ENCODE measurements at places on chromosomes 11 and 22.

DNA sequence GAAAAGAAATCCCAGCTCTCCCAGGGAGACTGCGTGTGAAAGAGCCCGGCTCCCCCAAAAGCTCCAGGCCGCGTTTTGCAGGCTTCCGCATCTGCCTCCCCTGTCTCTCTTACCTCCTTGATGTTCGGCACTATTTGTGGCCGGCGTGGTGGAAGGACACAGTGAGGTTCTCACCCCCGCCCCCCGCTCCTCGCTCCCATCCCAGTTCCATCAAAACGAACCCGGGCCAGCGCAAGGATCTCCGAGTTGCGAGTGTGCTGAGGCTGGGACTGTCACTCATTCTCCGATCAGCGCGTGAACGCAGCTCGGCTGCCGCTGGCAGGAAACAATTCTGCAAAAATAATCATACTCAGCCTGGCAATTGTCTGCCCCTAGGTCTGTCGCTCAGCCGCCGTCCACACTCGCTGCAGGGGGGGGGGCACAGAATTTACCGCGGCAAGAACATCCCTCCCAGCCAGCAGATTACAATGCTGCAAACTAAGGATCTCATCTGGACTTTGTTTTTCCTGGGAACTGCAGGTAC, at the start of gene NCAM1:
Gene NCAM1, plus strand, starts transcription at position 275 of the 523 bp plus-strand sequence.
- DNase-seq = peak; percentile 49

DNA sequence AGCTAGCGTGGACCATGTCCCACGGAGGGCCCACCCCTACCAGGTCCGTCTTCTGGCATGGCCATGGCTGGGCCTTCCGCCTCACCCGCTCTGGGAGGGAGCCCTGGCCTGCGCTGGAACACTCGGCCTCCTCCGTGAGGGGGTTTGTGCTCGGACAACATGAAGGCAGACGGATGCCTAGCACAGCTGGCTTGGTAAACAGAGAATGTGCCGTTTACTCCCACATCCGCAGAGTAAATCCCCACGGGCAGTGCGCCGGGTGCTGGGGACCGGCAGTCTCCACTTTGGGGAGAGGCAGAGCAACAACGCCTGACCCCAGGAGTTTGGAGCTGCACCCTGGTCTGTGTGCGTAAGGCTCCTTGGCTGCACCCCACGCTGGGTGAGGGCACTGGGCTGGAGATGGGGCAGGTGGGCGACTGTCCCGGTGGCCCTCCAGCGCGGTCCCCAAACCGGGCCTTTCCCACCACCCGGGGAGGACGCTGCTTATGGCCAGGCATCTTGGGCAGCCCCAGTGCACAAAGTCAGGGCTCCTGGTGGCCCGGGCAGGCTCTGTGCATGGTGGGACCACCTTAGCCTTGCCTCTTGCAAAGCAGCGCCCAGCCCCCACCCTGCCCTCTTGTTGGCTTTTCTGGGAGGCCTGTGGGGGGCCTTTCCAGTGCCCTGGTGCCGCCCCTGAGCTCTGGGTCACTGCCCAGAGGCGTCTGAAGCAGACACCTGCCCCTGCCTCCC, 30.7 kb upstream of the MUC5AC start:
- no peak for DNase-seq

GRCh38 chr11:19753451-19754106, 40.9 kb downstream of the NAV2 start:
- DNase-seq = peak; percentile 34

- no peak for DNase-seq
Observed at GRCh38 chr11:116927163-116927974, 89.9 kb upstream of the APOA1 start.

DNA sequence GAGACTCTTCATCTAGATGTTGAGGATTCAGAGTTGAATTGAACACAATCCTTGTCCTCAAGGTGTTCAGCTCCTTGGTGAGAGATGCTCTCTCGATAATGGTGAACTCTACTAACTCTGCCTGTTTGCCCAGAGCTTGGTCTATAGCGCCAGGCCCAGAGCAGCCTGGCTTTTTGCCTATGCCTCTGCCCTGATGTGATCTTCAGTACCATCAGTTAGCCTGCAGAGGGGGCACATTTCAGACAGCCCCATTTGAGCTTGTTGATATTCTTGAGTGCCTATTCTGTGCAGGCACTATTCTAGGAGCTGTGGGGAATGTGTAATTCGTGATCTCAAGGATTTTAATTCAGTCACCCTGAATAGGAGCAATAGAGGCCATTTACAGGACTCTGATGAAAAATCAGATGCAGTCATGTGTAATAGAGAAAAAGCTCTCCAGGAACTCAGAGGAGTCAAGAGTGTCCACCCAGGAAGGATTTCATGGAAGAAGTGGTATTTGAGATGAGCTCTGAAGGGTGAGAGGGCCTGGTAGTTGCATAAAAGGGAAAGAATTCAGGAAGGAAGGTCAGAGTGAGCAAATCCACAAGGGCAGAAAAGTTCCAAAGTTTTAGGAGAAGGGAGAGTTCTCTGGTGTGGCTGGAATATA, 19.3 kb downstream of the GTPBP1 start:
- peak; percentile 10 for DNase-seq

- DNase-seq = no peak
Observed at GRCh38 chr11:116500947-116501602, 271.7 kb downstream of the BUD13 start.

GRCh38 chr11:5722622-5723021, 13.6 kb upstream of the OR56B1 start:
- DNase-seq = no peak

- no peak for DNase-seq
Observed at GRCh38 chr11:28736256-28736655, 628.1 kb downstream of the METTL15 start.

DNA sequence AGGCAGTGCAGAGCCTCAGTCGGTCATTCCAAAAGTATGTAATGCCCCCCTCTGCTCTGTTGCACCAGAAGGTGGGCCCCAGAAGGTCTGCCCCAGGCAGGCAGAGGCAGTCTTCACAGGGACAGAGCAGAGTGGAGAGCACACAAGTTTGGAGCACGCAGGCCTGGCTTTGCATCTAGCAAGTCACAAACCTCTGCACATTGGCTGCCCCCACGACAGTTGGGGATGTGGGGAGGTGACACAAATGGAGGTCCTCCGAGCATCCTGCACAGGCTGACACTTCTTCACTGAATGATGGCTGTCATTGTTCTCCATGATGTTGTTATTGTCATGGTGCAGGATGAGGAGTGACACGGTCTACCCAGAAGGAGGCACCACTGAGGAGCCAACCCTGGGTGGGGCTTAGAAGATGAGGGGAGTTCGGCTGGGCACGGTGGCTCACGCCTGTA, 11.9 kb downstream of the TOM1 start:
- no peak for DNase-seq

DNA sequence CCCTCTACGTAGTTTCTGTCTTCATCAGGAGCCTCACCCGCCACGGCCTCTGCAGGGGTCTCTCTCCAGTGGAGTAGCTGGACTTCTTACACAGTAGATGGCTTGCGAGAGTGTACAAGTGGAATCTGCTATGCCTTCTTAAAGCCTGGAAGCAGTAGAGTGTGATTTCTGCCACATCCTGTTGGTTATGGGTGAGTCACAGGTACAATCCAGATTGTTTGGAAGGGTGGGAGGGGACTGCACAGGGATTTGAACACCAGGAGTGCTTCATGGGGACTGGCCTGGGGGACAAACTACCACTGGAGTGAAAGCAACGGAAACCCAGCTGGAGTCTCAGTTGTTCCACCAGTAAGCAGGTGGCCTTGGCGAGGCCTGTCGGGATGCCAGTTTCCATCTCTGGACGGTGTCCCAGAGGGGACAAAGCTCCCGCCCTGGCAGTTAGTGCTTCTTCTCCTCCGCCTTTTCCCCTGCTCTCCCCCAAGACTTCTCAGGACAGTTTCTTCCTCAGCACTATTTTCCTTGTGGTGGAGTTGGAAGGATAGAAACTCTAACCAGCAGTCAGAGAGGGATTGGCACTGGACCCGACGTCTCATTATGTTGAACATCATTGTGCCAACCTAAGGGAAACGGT, 85.0 kb upstream of the RCN1 start:
- no peak for DNase-seq

GRCh38 chr22:45210174-45210573, 30.5 kb downstream of the KIAA0930 start:
- DNase-seq = no peak

GRCh38 chr11:1969035-1969434, 21.9 kb downstream of the MRPL23 start:
- no peak for DNase-seq

GRCh38 chr22:36234919-36235318, 4.4 kb downstream of the APOL2 start:
- no peak for DNase-seq

GRCh38 chr11:64996710-64997380, at the start of gene BATF2:
Gene BATF2 (minus strand): TSS chr11:64996971. CDS start chr11:64996914, 57 bp downstream.
- DNase-seq = peak; percentile 87

- DNase-seq = no peak
Observed at GRCh38 chr11:118224511-118225188, at the start of gene JAML. Gene JAML (minus strand): TSS chr11:118225011. CDS start chr11:118214866, 10,145 bp downstream.

- no peak for DNase-seq
Observed at GRCh38 chr11:80569832-80570231, 1129.0 kb upstream of the TENM4 start.

DNA sequence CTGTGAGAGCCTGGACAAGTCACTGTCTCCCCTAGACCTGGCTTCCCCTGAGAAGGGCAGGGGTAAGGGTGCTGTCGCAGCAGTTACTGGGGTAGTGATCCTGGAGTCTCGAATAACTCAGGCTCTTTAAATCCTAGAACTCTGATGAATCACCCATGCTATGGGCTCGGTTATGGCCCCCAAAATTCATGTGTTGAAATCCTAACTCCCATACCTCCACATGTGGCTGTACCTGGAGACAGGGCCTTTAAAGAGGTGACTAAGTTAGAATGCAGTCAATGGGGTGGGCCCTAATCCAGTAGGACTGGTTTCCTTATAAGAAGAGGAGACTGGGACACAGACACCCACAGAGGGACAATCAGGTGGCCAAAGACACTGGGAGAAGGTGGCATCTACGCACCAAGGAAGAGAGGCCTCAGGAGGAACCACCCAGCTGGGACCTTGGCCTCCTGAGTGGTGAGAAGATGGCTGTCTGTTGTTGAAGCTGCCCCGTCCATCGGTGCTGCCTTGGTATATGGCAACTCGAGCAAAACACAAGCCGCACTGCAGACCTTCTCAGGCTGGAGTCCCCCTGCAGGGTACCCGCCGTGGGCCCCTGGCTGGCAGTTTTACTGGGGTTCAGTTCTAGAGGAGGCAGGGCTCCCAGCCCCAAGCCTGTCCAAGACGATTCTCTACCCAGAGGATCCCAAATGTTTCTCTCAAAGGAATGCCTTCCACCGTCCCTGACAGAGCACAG, 48.8 kb upstream of the SHISAL1 start:
- DNase-seq = peak; percentile 16

- no peak for DNase-seq
Observed at GRCh38 chr11:83982825-83983224, 696.7 kb upstream of the CCDC90B start.

DNA sequence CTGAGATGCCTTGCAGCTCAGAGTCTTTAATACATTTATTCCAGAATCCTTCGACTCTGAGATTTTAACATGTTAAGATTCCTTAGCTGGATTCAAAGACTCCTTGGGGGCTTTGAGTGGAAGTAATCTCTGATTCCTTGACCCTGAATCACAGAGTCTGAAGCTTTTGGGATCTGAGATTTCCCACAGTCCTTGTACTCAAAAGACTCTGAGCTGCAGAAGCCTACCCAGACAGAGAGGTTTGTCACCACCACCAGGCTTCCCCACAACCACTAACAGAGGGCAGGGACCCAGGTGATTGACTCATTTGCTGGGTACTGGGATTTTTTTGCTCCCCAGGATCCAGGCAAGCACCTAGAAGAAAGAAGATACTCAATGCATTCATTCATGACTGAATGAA, 1.4 kb upstream of the SERPINH1 start:
- DNase-seq = no peak

DNA sequence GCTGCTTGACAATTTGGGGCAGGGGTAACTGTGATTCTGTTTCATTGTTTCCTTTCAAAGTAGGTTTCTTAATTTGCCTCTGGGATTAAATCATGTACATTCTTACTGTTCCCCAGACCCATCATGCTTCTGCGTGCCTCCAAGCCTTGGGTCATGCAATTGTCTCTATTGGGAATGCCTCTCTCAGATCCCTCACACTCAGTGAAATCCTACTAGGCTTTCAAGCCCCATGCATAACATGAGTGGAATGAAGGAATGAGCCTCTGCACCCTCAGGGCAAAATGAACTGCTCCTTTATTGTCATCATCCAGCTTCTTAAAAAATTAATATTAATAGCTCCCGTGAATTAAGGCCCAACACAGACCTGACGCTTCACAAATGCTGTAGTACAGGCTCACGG, 381.7 kb downstream of the TENM4 start:
- DNase-seq = no peak

- no peak for DNase-seq
Observed at GRCh38 chr11:73734993-73735392, 25.9 kb downstream of the RAB6A start.

DNA sequence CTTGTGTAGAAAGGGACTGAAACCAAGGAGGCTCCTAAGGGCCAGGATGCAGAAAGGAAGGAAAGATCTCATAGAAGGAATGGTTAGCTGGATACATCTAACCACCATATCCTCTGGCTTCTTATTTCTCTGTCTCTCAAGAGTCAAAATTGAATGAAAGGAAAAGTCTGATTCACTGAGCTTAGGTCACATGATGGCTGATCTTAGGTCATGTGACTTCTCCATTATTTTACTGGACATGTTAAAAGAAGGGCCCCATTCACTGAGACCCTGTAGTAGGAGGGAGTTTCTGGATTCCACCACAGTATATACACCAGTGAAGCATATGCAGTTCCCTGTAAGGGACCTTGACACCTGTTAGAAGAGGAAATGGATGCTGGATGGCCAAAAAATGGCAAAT, 516.6 kb downstream of the NELL1 start:
- no peak for DNase-seq

DNA sequence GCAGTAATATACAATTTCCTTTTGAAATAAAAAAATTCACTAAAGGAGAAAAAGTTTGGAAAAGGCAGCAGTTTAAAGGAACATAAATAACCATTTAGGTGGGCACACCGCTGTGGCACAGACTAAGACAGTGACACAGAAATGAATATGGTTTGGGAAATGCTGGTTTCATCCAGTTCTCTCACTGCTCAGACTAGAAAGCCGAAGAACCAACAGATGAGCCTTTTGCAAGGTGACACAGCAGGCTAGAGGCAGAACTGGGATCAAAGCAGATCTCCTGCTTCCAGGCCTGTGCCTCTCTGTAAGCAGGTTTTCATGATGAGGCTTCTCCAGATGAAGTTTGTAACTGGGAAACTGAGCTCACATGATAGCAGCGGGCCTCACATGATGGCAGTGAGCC, 380.0 kb upstream of the NARS2 start:
- no peak for DNase-seq

DNA sequence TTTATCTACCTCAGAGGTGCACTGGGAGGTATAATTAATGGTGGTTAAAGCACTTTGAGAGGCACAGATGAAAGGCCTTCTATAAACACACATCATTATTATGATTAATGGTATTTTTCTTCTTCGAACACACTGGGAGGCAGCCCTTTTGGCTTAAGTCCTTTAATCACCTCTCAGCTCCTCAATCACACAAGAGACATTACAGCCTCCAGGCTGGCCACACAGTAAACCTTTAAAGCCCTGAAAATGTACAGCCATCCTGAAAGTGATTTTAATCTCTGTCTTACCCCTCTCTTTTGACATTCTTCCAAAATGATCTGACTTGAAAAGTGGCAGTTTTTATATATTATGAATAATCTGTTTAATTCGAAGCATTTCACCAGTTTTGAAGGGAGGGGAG, 54.3 kb upstream of the VSTM5 start:
- DNase-seq = no peak

All from mucosa of descending colon (tissue), 3 donors.